Activated effector memory CD4-positive, alpha-beta T cell treated with Interleukin-2 at 50 U/mL for 16 hours (primary cell): ENCODE measurements at places on chromosomes 13 and 19.

DNA sequence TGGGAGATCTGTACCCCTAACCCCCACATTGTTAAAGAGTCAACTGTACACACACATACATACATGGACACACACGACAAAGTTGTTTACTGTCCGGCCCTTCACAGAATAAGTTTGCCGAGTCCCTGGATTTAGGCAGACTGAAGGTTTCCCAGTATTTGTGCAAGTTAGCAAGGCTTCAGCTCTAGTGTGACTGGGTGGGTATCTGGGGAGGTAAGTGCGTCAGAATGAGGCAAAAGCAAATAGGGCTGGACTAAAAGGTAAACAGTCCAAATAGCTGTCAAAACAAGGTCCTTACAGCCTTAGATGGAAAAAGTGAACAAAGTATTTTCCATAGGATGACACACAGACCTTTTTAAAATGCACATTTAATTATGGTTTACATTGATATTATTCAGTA, 228.4 kb upstream of the UFM1 start:
- DNase-seq, result no peak

DNA sequence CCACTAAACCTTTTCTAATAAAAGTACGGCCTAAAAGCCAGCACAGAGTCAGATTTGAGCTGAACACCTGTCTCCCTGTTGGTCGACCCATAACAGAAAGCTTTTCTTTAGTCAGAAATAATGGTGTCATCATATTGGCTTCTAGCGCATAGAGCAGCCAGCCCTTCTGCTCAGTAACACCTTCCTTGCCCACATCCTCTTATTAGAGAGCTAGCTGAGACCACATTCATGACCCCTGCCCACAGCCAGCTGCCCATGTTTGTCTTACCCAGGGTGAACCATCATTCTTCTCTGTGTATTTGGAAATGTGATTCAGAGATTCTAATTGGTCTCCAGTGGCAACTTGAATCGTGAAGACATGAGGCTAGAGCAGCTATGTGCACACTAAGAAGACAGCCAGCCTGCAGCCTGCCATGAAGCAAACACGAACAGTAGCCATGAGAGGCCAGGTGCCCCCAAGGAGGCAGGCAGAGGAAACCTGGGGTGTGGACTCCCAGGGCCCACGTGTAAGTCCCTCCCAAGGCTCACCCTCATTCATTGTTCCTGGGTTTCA, 82.3 kb upstream of the PDCD5 start:
- DNase-seq, result no peak

GRCh38 chr13:112931028-112931934, 37.7 kb upstream of the MCF2L start:
- DNase-seq, result no peak

GRCh38 chr13:100334214-100334613, 245.3 kb downstream of the PCCA start:
- no peak for DNase-seq

DNA sequence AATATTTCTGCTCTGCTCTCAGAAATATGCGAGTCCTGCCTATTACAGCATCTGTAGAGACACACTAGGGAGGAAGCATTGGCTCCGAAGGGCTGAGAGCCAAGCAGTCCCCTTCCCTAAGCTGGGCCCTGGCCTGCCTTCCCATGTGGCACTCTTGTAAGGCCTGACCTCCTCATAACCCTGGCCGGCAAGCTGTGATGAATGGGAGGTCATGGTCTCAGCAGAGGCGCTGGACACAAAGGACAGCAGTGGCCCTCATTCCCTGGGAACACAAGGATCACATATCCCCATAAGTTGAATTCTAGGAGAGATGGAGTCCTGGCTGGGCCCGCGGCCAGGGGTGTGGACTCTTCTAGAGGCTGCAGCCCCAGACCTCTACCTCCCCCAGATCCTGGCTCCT, 483.3 kb downstream of the ZNF536 start:
- no peak for DNase-seq

- no peak for DNase-seq
Observed at GRCh38 chr19:32316034-32316433, 29.4 kb upstream of the ZNF507 start.

- no peak for DNase-seq
Observed at GRCh38 chr13:45882626-45883025, 31.1 kb upstream of the SIAH3 start.

- no peak for DNase-seq
Observed at GRCh38 chr19:20247016-20247683, 80.1 kb downstream of the ZNF486 start.

- DNase-seq, result peak; percentile 37
Observed at GRCh38 chr19:42528354-42529247, at the start of gene CEACAM1. TSS of gene CEACAM1 (minus strand) at chr19:42528481. CDS start at chr19:42528374, 107 bp downstream.

DNA sequence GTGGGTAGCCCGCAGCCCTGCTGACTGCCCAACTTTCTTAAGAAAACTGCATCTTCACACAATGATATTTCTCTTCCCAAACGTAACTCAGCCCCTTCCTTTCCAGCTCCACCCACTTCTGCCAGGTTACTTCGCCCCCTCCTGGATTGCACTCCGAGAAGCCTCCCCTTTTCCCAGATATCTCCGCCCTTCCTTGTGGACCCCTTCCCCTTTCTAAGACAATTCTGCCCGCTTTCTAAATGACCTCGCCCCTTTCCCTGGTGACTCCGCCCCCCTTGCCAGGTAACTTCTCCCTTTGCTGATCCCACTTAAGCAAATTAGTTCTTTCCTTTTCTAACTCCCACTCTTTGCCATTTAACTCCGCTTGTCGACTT, 2.6 kb downstream of the VSIG10L start:
- DNase-seq, result no peak

GRCh38 chr19:49677231-49677900, at the start of gene PRMT1:
TSS of gene PRMT1 (plus strand) at chr19:49677271. CDS start at chr19:49677281, 10 bp downstream.
- DNase-seq, result no peak

DNA sequence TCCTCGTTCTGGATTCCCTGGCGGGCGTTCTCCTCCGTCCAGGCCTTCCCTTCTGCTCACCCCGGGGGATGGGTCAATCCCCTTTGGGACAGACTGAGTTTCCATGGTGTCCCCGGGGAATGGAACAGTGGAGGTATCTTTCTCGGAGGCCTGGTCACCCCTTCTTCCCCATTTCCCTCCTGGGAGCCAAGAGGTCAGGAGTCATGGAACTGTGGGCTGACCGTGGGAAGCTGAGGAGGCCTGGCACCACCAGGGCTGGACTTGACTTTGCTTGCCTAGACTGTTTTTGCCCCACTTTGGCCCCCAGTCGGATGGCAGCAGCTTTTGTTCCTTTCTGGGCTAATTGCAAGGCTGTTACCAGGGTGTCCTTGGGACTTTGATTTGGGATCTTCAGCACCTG, 2.0 kb downstream of the NACC1 start:
- DNase-seq, result no peak

DNA sequence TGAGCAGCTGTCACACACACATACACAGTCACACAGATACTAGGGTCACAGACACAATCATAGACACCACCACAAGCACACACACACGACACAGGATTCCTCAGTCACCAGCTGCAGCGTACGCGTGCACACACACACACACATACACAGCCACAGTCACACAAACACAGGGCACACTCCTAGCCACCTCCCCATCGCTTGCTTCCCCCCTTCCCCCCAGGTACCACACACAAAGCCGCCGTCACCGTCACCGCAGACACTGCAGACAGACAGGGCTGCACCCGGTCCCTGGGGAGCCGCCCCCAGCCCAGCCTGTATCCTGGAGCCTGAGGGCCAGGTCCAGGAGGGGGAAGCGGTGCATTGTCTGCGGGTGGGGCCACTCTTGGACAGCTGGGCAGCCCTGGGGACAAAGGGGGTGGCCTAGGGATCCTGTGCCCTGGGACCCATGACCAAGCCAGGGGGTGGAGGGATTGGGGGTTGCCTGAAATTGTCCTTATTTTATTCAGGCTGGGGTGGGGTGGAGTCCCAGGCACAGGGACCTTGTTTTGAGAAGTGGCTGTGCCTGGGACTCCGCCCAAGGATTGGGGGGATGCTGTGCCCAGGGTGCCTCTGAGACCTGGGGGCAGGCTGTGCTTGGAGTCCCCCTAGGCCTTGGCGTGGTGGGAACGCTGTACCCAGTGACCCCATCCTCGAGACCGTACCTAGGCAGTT, 957 bp downstream of the NUMBL start:
- no peak for DNase-seq

DNA sequence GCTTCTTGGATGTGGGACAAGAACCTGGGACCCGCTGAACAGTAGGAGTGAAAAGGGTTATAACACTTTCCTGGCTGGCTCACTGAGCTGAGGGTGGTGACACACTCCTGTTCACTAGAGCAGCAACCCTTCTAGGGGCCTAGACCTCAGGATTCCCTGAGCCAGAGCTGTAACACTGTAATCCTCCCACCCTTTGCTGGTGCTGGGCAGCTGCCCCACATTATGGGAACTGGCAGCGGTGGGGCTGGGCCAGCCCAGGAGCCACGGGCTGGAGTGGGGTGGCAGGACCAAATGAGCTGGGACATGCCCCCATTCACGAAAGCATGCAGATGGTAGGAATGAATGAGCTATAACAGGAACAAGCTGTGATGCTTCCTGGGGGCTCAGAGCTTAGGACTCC, 110.6 kb downstream of the B3GLCT start:
- DNase-seq, result no peak

- no peak for DNase-seq
Observed at GRCh38 chr13:83882606-83882959, 309 bp upstream of the SLITRK1 start.

GRCh38 chr13:41971848-41972247, 10.9 kb upstream of the VWA8 start:
- DNase-seq, result no peak

DNA sequence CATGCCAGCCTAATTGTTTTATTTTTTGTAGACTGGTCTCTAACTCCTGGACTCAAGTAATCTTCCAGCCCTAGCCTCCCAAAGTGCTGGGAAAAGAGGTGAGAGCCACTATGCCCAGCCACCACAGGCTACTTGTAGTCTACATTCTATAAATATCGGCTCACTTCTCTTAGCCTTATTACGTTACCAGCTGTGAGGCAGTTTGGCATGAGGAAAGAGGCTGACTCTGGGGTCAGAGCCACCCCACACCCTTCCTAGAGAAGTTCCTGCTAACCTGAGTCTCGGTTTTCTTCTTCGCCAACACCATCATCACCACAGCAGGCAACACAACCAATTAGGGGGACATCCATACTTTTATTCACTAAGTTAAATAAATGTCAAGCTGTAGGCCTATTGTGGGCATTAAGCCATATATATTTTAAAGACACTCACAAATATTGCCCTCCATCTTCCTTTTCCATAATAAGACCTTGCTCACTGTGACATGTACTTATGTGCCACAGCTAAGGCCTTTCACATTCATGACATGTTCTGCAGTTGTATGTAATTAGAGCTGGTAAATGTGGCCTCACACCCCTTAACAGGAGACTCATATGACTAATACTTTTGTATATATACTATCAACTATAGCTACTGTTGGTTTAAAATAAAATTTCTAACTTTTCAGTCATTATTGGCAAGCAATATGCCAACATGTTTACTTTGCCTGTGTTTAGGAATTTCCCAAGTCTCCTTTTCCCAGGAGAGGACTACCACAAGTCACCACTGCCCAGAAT, 5.7 kb downstream of the SLC25A30 start:
- no peak for DNase-seq

DNA sequence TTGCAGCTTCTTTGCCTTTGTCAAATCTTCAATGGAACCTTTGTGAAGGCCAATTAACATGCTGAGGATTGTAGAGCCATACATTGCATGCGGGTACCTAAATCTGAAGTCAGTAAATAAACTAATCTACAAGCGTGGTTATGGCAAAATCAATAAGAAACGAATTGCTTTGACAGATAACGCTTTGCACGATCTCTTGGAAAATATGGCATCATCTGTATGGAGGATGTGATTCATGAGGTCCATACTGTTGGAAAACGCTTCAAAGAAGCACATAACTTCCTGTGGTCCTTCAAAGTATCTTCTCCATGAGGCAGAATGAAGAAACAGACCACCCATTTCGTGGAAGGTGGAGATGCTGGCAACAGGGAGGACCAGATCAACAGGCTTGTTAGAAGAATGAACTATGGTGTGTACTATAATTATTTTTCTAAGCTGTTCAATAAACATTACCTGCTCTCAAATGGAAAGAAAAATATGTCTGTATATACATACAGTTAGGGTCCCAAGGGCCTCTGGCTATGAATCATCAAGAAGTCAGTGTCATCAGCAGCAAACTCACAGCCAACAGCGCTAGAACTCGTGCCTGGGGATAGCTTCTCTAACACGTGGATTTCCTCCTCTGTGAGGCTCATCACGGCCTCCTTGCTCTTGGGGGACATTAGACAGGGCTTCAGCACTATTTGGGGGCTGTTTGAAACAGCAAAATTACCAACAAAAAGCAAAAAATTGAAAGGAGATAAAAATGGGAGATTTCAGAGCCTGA, 2.9 kb upstream of the CD70 start:
- DNase-seq, result no peak

- no peak for DNase-seq
Observed at GRCh38 chr13:71876648-71877255, 9.7 kb upstream of the DACH1 start.

DNA sequence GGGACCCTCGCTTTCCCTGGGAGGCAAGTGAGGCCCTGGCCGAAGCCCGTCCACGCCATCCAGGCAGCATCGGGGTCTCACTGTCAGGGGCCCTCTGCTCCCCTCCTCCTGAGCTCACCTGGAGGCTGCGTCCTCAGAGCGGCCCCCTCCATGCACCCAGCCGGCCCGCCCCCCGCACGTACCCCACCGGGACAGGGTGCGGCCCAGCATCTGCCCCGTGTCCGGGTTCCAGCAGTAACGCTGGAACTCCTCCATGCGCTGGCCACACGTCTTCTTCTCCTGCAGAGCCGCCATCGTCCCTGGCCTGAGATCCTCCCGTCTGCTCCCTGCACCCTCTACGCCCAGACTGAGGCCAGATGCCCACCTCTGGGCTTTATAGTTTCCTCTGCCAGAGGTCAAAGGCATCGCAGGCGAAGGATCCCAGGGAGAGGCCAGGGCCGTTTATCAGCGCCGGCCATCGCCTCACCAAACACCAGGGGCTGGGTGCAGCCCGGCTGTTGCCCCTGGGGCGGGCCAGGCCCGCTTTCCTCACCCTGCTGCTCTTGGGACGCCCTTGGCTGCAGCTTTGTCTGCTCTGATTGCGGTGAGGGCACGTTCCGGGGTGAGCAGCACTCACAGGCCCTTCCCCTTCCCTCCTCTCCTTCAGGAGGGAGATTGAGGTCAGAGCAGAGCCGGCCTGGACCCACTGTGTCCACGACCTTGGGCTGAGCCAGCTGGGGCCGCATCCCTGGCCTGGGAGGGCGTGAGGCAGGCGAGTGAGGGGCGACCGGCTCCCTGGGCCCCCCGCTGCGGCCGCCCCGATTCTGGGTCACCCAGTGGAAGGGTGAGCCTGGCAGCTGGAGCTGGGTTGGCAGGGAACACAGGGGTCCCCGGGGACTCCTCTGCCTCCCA, at the start of gene ATP4B:
Gene ATP4B, minus strand, starts transcription at position 348 of the 891 bp plus-strand sequence. Its CDS starts 54 bp downstream, at position 294.
- DNase-seq, result no peak

DNA sequence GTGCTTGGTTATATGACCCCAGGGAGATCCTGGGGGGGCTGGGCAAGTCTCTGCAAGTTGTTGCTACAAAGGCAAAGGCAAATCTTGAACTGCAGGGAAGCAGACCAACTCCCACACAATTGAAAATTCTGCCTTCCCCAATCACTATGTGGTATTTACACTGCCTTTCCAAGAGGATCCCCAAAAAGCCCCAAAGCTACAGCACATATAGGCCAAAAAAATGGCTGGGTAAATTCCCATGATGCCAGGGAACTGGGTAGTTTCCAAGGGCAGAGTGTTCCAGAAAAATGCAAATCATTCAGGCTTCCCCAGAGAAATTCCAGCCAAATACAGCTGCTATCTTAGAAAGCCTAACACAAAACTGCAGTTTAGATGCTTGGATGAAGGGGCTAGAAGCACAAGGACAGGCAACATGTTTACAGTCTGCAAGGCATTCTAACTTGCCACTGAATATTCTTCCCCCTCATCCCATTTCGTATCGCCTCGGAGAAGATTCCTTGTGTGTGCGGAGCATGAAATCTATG, 6.2 kb downstream of the FOXO1 start:
- no peak for DNase-seq
